ENCODE measurements at places on chromosomes 13 and 19.

- DNase-seq, result no peak
These were observed 293.5 kb downstream of the SPRY2 start for GRCh38 chr13:80047406-80047805.

GRCh38 chr13:113922412-113923118 is 51.3 kb downstream of the C13orf46 start:
- no peak for DNase-seq

GRCh38 chr13:113421673-113422270 is 31.5 kb downstream of the ADPRHL1 start:
- no peak for DNase-seq

DNA sequence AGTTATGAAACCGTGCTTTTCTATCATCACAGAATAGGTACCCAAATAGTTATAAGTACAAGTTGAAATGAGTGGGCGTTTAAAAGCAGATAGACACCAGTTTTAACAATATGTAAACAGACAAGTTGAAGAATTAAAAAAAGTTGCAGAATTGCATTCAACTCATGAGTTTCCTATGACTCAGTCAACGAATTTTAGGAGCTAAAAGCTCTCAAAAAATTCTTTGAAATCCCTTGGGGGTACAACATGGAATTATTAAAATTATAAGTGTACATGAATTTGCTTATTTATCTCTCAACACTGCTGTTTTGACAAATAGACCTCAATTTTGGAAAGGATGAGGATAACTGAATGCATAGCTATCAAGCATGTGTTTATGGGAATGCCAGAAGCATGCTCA is 693.4 kb downstream of the PCDH9 start:
- no peak for DNase-seq

DNA sequence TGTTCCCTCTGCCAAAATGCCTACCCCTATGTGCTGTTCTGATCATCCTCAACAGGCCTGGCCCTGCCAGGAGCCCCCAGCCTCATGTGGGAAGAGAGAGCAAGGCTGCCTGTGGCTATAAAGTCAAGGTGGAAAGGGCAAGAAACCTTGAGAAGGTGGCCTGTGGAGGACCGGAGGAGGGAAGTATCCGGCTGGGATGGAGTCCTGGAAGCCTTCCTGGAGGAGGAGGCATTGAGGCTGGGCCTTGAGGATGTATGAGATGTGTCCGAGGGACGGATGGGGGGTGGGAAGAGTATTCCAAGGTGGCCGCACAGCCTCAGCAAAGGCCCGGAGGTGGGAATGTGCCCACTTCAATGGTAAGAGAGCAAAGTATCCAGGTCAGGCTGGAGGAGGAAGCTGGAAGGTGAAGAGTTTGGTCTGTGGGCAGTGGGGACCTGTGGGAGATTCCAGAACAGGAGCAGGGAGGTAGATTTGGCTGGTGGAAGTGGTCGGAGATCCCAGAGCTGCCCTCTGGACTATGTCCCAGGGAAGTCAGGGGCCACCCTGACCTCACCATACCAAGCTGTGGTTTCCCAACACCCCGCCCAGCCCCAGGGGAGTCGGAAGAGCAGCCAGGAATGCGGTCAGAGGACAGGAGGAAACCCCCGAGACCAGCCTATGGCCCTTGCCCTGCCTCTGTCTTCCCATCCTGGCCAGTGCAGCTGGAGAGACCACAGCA is 3.0 kb upstream of the PLIN4 start:
- no peak for DNase-seq

- no peak for DNase-seq
These were observed 49.4 kb downstream of the F2RL3 start for GRCh38 chr19:16938211-16938610.

DNA sequence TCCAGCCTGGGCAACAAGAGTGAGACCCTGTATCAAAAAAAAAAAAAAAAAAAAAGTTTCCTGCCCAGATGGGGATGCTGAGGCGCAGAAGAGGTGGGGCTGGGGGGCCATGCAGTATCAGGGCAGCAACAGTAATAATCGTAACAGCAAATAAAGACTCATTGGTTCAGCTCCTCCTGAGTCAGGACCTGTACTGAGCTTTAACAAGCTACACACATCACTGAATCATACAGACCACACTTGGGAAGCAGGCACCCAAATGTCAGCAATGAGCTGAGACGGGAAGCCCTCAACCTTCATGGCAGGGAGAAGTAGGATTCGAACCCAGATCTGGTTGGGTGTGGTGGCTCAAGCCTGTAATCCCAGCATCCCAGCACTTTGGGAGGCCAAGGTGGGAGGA is 10.6 kb upstream of the DPF1 start:
- no peak for DNase-seq

DNA sequence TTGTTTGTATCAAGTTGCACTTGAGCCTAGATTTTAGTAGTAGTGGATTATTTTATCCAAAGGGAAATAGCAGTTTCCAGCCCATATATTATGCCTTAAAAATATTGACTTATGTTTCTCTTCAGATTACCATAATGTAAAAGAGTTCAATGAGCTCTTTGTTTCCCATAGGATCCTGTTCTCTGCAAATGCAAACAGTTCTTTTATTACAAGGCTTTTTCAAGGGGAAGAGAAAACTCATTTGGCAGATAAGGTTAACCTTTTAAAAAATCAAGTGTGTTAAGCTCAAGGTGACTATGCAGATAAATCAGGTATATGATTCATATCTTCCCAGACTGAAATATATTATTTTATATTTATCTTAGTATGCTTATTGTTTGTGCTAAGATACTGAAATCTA is 961.2 kb upstream of the SPRY2 start:
- DNase-seq, result no peak

DNA sequence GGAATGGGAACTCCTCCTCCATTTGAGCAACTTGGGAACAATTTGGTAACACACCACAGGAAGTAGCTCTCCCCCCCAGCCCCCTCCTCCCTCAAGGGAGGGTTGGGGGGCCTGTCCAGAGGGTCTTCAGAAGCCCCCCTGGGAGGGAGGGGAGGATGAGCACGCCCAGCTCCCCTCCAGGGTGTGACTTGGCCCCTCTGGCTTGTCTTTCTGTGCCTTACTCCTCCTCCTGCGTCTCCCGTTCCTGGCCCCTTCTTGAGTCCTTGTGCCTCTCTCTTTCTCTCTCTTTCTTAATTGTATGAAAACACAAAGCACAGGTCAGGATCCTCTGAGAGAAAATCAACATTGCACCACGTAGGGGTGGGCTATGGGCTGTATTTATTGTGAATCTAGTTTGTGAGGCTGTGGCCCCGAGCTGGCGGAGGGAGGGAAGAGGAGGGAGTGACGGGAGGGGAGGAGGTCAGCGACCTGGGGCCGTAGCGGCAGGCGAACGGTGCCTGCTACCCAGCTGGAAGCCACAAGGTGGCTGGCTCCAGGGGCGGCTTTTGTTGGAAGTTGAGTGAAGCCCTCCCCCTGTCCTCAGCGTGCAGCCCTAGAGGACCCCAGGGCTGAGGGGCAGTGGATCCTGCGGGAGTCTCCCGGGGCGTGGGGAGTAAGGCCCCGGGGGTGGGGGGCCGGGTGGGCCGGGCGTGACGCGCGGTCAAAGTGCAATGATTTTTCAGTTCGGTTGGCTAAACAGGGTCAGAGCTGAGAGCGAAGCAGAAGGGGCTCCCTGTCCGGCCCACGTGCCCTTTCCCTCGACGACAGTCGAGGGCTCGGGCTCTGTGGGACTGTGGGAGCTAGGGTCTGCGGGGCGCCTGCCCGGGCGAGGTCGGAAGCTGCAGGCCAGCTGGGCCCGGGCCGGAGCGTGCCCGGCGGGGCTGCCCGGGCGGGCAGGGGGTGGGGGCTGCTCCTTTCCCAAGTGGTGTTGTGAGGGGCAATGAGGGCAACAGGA is 6.4 kb downstream of the LYL1 start:
- DNase-seq, result peak; percentile 68

- DNase-seq, result no peak
These were observed 22.0 kb downstream of the CEACAM4 start for GRCh38 chr19:41604831-41605230.

GRCh38 chr19:11380653-11381537 is 3.2 kb downstream of the EPOR start:
- peak; percentile 99 for DNase-seq

GRCh38 chr13:70616847-70617246 is 508.6 kb upstream of the KLHL1 start:
- DNase-seq, result no peak

DNA sequence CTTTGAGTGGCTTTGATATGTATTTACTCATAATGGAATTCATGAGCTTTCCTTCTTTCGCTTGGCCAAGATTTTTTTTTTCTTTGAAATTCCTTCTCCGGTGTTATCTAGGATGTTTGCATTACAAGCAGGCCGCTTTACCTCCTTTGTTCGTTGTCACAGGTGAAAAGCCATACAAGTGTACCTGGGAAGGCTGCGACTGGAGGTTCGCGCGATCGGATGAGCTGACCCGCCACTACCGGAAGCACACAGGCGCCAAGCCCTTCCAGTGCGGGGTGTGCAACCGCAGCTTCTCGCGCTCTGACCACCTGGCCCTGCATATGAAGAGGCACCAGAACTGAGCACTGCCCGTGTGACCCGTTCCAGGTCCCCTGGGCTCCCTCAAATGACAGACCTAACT is 16.7 kb downstream of the KLF5 start:
- DNase-seq, result no peak

DNA sequence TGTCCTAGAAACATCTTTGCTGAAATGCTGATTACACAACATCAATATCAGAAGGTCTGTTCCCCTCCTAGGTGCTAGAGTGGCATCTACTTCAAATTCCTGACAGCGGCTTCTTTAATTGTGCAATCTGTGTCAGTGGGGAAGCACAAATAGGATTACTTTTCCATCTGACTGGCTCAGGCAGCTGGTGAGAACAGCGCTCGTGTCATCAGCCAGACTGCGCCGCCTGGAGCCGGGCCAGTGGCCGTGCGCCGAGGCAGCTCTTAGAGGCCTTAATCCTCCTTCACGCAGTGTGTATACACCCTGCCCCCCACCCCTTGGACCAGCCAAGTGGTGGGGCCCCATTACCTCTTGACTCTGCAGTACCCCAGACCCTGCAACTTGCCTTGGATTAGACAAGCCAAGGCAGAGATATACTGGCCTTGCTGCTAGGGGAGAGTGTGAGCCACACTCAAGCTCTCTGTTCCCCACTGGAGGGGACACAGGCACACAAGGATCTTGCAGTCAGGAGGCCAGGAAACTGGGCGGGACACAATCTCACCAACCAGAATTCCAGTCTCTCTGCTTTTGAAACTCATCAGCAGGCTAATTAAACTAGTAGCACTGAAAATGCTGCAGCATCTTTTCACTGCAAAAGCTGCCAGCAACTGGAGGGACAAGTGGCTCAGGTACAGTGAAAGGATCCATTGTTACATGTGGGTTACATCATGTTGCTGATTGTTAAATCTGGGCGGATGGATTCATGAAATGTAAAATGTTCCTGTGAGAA is 48.9 kb upstream of the EPHX3 start:
- peak; percentile 80 for DNase-seq

DNA sequence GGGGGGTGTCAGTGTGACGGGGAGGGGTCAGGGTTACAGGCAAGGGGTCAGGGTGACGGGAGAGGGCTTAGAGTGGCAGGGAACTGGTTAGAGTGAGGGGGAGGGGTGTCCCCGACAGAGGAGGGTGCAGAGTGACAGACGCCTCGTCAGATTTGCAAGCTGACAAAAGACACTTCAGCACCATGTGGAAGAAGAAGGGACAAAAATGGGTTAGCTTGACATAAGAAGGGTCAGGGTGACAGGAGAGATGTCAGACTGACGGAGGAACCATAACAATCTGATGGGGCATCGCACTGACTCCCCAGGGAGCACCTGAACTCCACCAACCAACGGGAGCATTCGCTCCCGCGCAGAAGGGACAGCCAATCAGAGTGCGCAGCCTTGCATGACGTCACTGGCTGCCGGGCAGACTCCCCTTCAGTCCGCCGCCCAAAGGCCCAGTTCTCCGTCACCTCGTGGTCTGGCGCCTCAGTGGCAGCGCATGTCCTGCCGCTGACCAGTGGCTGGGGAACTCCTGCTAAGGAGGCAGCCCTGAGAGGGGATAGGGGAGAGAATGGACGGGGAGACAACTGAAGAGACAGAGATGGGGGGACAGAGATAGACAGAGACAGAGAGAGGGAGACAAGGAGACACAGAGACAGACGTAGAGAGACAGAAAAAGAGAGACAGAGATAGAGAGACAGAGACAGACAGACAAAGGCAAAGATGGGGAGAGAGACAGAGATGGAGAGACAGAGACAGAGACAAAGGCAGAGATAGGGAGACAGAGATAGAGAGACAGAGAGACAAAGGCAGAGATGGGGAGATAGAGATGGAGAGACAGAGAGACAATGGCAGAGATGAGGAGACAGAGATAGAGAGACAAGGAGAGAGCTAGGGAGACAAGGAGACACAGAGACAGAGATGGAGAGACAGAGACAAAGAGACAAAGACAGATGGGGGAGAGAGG is 30.2 kb downstream of the C19orf81 start:
- DNase-seq, result peak; percentile 72

GRCh38 chr13:79389026-79389425 is 17.0 kb downstream of the RBM26 start:
- no peak for DNase-seq

GRCh38 chr13:65966991-65967451 is 1263.1 kb downstream of the PCDH9 start:
- peak; percentile 36 for DNase-seq

DNA sequence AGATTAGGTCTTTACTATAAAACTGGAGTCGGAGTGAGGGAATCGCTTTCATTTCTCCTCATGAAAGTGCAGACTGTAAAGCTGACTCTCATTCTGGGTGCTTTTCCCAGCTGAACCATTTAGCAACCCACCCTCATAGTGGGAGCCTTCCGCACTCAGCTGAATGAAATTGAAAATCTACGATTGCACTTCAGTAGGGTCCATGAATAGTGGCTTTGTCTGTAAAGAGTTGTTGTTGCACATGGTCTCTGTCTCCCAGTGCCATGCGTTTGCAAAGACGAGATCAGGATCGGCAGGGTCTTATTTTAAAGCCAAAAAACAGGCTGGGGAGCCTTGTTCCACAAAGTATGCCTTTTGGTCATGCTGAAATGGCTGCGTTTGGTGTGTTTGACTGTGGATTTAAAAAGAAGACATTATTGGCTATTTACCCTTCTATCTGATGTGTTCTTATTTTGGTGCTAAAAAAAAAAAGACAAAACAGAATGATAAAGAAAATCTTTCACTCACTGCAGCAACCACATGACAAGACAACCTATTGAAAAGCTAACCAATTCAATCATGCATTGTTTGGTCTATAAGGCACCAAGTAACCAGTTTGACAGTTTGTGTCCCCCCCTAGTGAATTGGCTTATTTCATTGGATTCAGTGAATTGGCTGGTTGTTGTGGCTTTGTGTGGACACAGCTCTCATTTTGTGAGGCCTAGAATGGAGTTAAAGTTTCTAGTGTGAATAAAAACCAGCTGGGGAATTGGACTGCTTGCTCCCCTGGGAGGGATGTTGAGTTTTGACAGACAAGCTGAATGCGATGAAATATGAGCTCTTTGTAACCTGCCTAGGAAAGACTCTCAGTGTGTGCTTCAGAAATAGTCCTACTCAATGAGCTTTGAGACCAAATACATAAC is 65.6 kb downstream of the ARHGAP35 start:
- no peak for DNase-seq

GRCh38 chr13:114073881-114074612 is 58.4 kb downstream of the RASA3 start:
- no peak for DNase-seq

All from SK-N-DZ (cell line).